ENCODE measurements at places on chromosomes 3 and 15.

DNA sequence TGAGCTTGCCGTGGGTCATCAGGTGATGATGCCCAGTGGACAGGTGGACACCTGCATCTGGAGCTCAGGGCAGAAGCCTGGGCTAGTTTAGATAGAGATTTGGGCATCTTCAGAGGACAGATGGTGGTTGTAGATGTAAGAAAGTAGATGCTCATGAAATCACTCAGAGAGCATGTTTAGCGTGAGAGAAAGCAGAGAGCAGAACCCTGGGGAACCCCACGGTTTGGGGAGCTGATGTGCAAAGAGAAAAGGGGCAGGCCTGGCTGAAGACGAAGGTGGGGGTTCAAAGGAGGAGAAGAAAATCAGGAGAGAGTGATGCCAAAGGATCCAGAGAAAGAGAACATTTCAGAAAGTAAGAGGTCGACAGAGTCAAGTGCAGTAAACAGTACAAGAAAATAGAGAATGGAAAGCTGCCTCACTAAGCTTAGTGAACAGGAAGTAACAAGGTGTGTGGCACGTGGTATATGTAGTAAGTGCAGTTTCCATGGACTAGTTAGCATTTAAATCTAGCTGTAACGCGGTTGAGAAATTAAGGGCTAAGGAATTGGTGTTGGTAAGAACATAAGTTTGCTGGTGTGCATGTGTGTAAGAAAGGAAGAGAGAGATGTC, 13.5 kb downstream of the TIGIT start:
- no peak for DNase-seq

DNA sequence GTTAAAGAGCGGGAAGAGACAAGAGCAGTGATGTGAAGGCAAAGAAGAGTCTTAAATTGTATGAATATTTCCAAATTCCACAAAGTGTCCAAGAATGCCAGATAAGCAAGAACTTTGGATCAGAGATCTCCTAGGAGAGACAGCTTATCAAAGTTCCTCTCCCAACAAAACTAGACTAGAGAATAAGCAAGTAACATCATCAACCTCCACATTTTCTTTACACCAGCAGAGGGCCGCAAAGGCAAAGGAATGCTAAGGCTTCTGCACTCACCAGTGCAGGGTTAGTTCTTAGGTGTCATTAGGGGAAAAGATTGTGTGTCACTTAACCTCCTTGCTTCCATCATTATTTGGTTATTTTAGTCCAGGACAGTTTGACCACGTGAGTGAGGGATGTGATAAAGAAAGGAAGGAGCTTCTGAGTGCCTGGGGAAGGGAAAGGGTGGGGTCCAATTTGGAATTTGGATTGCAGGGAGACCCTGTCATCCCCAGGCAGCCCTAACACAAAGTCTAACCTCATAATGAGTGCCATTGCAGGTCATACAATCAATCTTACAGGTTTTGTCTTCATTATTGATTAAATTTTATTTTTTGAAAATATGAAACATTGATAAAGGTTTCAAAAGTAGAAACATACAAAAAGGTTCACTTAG, 7.5 kb upstream of the CMTM6 start:
- DNase-seq = peak; percentile 69

GRCh38 chr3:33074217-33075067, 22.5 kb downstream of the GLB1 start:
- DNase-seq = no peak

DNA sequence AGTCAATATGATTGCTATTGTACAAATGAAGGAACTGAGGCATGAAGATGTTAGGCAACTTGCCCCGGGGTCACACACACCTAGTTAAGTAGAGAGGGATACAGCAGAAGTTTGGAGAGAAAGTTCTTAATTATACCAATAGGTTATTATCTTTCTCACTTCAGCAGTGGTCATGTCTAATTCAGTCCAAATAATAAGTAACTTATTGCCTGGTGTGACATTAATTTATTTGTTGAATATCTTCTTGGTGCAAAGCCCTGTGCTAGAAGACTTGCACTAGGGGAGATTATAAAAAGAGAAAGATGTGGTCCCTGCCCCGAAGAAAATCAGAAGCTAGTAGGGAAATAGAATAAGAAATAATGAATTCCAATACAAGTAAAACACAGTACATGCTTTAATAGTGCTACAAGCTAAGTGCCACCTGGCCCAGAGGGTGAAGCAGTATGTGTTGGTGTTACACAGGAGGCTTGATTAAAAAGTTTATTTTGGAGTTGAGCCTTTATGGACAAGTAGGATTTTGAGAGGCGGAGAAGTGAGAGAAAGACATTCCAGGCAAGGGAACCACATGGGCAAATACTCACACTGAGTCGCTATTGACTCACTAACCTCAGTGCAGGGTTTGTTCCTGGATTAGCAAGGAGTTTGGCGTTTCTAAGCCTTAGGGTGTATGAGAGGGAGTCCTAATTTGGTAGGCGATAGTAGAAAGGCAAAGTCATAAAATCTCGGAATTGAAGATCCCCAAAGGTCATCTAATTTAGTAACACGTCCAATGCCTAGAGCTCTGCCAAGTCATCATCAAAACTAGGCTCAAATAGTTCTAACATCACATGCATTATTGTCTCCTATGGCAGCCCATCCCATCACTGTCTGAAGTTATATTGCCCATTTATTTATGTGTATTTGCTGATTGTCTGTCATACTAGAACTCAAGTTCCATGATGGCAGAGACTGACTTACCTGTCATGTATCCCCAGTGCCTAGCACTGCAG, 19.2 kb upstream of the GSK3B start:
- DNase-seq = no peak

GRCh38 chr3:8757551-8758518, 11.6 kb downstream of the OXTR start:
- DNase-seq = no peak

- no peak for DNase-seq
Measured at GRCh38 chr3:9730657-9731205, 804 bp upstream of the BRPF1 start.

- peak; percentile 63 for DNase-seq
Measured at GRCh38 chr15:97652700-97653167, 307.8 kb upstream of the ARRDC4 start.

DNA sequence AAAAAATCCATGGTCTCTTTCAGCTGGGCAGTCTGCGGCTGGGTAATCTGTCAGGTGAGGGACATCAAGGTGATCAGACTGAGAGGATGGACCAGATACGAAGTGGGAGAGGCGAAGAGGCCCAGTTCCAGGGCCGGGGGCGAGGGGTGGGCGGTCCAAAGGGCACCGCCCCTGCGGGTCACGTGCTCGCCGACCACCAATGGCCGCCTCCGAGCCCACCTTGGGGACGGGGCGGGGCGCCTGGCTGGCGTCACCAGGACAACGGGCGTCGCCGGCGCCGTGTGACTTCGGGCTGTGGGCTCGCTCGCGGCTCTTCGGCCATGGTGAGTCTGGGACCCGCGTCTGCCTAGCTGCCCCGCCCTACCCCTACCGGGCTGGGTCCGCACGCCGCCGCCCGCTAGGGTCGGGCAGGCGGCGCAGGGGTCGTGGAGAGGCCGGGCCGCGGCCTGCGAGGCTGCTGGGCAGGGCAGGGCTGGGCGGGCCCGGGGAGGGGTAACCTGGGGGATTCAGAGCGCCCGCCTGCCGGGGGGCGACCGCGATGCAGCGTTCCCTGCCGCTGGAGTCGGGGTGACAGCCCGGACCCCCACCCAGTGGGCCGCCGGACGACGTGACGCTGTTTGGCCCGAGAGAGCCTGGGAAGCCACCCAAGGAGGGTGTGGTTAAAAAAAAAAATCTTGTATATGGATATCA, at the start of gene FBXL2:
Gene FBXL2, plus strand, starts transcription at position 250 of the 690 bp plus-strand sequence. Its CDS starts 71 bp downstream, at position 321.
- DNase-seq = peak; percentile 80

DNA sequence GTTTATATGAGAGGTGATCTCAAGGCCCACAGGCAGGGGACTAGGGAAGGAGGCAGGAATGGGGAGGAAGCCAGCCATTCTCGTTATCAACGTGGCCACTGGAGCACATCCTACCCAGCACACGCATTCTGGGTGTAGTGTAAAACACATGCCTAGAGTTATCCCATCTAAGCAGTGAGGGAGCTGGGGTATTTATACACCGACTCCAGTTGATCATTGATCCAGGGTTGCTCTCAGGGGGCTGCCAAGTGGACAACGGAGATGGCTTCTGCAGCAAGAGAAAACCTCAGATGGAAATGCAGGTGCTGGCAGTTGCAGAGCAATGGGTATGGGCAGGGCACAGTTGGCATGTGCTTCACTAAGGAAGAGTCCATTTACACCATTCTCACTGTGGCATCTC, 30.4 kb upstream of the SYNM start:
- no peak for DNase-seq

DNA sequence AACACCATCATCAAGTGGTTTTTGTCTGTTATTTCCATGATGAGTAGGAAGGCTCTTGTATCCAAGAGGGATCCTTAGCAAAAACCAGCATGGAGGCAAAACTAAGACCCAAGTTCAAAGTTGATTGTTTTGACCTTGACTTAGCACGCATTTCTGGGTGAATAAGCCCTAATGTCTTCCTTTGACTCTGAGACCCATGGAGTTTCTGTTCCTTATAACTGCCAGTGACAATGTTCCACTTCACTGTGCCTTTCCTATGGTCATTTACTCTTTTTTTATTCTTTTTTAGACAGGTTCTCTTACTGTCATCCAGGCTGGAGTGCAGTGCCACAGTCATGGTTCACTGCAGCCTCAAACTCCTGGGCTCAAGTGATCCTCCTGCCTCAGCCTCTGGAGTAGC, 118.2 kb upstream of the MRPL3 start:
- no peak for DNase-seq

DNA sequence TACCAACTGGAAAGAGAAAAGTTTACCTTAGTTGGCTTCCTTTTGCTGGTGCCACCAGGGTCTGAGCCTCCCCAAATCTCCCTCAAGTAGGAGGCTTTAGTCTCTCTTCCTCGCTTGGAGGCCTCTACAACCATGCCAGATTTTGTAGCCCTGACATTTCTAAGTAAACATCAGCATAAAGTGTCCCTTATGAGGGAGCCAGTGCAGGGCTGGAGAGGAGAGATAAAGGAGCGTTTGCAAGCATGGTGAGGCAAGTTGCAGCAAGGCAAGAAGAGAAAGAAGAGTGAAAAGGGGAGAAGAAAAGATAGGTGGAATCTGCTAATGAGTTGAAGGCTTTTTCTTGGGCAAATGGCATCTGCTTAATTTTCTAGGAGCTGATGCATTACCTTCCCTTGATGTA, 82.7 kb upstream of the FNDC3B start:
- no peak for DNase-seq

GRCh38 chr3:37608061-37608702, 253.5 kb upstream of the CTDSPL start:
- no peak for DNase-seq

DNA sequence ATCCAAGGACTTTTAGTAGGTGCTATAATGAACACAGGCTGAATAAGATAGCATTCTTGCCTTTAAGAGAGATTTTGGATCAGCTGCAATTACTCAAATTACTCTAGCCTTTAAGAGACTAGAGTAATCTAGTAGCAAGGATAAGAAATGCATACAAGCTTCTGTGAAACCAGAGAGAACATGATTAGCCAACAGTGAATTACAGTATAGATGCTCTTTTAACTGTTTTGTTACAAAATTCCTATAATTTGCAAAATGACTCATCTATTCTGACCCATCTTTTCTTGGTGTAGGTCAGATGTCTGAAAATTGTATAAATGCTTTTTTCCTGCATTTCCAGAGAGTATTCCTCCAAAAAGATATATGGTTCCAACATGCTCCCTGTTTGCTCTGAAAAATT, 66.9 kb downstream of the CEP63 start:
- DNase-seq = no peak

DNA sequence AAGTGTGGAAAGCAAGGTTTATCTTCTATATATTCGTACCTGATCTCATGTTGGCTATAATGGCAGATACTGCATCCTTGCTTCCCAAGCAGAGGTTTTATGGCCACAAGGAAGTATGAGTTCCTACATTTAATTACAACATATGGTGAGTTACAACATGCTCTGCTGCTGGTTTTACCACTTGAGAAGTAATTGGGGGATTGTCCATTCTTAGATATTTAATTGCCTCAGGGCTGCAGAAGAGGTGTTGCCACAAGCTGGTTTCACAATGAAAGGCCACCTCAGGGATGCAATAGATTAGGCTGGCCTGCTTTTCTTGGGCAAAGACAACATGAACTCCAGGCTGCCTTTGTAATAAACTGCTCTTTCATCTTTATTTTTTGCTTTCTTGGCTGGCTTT, 48.6 kb downstream of the RAP2B start:
- DNase-seq = no peak

DNA sequence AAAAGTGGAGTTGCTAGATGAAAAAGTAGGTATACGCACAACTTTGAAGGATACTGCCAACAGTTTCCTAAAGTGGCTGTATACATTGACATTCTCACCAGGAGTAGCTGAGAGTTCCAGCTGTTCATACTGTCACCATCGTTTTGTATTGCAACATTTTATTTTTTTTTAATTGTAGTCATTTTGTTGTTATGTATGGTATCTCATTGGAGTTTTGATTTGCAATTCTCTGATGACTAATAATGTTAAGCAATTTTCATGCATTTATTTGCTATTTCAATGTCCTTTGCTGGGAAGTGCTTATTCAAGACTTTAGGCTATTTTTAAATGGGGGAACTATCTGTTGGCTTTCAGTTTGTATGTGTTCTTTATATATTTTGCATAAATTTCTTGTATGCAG, 185.1 kb upstream of the TGFBR2 start:
- DNase-seq = no peak

- DNase-seq = no peak
Measured at GRCh38 chr3:79586232-79586631, 181.6 kb downstream of the ROBO1 start.

- no peak for DNase-seq
Measured at GRCh38 chr3:152048831-152049230, 175.4 kb downstream of the SUCNR1 start.

DNA sequence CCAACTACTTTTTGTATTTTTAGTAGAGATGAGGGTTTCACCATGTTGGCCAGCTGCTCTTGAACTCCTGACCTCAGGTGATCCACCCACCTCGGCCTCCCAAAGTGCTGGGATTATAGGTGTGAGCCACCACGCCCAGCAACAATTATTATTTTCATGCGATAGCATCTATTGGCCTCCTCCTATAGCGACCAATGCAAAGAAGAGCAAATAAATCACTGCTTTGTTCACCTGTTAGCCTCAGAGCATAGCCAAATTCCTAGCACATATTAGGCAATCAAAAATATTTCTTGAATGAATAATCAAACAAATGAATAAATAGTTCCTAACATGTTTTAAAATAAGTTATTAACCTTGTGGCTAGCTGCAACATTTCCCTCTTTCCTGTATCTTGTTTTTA, 36.8 kb upstream of the TNFSF10 start:
- no peak for DNase-seq

DNA sequence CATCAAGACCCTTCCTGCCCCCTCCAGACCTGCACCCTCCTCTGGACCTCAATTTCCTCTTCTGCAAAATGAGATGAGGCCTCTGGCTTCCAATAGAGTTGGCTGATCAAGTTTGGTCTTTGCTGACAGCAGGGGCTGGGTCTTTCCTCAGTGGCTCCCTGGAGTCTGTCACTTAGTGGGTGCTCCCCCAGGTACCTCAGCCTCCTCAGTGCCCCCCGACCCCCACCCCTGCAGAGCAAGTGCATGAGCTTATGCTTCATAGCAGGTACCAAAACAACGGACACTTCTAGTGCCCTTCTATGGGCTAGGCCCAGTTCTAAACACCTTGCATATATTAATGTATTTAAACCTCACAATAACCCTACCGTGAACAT, 6.9 kb upstream of the PLXND1 start:
- peak; percentile 22 for DNase-seq
